ENCODE measurements at places on chromosomes 5 and 9.

DNA sequence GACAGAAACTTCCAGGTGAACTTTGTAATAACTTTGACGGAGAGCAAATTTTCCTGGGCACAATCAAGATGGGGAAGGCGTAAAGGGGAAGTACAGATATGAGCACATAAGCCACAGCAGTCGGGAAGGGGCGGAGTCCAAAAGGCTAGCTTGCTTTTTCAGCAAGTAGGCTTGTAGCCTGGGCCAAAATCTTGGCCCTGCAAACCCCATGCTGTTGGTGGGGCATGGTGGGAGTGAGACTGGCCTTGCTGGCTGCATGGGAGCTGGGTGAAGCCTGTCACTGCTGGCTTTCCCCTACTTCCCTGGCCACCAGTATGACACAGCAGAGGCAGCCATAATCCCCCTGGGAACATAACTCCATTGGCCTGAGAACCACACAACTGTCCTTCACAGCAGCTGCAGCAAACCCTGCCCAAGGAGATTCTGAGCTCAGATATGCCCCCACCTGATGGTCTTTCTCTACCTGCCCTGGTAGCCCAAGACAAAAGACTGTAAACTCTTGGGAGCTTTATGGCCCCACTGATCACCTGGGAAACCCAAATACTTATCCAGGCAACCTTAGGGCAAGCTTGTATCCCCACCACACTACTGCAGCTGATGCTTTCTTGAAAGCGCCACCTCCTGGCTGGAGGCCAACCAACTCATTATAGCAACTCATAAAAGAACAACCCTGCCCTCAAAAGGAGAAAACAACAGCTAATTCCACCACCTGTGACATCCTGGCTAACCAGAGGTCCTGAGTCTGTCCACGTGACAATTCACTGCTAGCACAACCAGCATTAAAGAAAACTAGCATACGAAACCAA is 24.0 kb downstream of the DCTN4 start:
- DNase-seq, result no peak

GRCh38 chr5:5886812-5887486 is 464.5 kb downstream of the ICE1 start:
- no peak for DNase-seq

DNA sequence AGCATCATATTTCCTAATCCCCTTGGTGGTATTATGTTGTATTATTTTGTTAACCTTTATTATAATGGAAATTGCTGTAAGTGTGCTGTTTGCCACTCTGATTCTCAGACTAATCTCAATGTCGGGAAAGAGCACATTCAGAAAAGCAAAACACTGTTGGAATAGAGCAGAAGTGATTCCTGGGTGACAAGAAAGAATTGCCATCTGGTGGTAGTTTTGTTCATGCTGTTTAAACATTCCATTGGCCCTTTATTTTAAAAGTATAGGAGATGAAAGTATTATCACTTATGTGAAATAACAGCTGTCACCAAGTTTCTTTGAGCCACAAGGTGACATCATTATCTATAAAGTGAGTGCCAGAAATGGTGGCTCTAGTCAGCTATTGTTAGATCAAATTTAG is 301.3 kb upstream of the SGCD start:
- DNase-seq, result no peak

DNA sequence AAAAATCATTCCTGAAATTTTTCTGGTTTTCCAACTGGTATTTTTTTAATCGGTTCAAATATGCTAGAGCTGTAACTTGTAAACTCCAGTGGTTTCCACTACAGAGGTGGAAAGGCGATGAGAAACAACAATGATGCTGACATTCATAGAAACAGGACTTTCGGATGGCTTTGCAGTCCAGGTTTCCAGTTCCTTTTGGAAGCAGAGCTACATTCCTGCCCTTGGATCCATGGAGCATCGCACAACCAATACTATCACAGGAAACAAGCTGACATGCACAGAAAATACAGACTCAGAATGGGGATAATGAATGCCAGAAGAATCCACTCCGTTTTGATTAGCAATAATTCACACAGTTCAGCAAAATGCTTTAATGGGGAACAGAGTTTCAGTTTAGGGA is 140.0 kb downstream of the EPB41L4A start:
- DNase-seq, result no peak

DNA sequence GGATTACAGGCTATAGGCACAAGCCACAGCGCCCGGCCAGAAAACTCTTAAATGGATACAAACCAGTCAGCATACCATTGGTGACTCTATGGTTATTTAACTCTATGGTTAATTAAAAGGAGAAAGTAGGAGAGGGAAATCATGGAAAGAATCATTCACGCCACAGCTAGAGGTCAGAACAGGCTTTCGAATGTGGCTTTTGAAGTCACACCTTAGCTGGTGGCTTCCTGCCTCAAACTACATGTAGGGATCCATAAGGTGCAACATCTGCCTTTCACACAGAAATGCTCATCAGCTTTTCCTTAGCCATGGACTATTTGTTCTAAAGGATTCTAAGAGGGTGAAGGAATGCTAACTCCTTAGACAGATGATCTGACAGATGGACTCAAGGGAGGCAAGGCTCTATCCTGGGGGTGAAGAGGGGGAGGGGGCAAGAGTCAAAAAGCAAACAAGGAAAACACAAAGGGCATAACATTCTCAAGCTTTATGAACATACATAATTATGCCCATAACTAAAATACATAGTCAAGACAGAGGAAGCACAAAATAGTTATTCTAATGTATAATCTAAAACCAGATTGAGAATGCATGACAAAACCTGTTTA is 130.9 kb downstream of the EFNA5 start:
- no peak for DNase-seq
